Stromal cell of bone marrow (primary cell): ENCODE measurements at places on chromosomes 12 and 14.

DNA sequence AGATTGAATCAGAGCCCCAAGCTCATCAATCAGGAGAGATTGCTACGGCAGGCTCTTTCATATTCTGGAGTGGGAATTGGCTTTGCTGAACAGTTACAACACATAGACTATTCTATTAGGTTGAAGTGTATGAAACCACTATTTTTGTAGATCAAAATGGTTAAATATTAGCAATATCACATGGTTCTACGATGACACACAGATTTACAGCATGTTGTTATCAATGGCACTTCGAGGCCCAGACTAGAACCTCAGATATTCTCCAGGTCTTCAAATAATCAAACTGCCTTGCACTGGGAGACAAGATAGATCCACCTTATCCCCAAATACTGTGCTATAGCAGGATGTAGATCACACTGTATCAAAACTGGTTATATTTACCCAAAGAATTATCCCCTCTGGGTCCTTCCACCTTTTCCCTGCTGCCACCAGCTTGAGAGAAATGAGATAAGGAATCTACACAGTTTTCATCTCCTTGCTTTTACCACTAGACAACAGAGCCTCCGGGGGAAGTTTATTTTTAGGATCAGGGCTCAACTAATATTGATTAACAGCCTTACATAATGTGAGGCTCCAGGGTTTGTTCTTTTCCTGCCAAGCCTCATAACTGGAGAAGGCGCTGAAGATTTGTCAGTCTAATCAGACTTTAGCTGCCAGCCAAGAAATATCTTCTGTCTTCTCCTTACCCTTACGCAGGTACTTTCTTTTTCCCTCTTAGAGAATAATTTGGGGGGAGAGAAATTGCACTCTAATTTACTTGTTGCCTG, 507.1 kb downstream of the DIO2 start:
- no peak for DNase-seq

DNA sequence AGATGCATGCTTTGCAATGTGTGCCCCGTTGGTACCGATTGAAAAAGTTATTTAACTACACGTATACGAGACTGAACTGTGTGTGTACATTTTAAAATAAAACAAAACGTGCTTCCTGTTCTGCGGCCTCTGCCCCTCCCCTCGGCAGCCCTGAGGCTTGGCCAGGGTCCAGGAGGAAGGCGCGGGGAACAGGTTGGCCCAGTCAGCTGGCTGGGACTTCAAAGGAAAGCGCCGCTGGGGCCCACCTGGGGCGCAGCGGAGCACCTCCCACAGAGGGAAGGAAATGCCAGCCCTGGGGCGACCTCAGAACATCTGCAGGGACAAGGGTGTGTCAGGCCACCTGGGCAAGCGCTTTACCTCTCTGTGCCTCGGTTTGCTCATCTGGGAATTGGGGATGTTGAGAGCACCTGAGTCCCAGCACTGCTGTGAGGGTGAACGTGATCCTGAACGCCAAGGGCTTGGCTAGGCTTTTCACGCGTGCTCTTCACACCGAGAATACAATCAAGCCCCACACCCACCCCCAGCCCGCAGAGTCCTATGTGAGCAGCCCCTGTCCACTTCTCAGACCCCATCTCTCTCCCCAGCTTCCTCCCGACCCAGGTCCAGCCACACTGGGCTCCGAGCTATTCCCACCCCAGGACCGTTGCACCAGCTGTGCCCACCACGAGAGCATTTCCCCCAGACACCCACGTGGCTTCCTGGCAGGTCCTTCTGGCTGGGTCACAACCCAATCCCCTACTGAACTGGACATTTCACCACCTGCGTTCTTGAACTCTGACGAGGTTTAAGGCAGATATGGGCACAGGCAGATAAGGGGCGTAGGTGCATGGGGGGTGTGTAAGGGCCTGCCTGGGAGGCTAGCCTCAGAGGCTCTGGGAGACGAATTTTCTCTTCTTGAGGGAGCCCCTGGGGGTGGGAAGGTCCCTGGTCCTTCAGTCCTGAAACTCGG, 41.9 kb upstream of the NCOR2 start:
- no peak for DNase-seq

- peak; percentile 40 for DNase-seq
These were observed 1092.1 kb upstream of the TMEM132C start for GRCh38 chr12:127174881-127175280.

GRCh38 chr14:91674911-91675310, 57.0 kb downstream of the CATSPERB start:
- no peak for DNase-seq

DNA sequence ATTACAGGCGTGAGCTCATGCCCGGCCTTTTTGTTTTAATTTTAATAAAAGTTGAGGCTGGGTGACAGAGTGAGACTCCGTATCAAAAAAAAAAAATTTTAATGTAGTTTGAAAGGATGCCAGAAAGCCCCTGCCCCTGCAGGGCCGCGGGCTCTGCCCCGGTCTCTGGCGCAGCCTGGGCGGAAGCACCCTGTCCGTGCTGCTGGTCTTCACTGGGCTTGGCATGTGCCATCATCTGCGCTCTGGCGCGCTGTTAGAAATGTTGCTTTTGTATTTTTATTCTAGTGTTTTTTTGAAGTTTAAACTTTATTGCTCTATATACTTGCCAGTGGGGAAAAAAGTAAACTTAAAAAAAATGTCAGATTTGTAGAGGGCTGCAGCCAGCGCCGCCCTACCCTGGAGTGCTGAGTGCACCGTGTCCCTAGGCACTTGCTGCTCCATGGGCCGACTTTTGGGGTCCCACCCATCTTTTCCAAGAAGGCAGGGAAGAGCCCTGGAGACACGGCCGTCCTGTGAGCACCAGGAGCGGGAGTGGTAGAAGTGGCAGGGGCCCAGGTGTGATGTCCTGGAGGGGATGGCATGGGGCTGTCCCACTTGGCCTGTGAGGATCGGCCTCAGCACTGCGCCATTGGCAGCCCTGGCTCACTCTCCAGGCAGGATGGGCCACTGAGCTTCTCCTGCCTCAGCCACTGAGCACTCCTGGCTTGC, 4.0 kb downstream of the MTA1 start:
- no peak for DNase-seq

- DNase-seq = no peak
These were observed 27.7 kb downstream of the CEP170B start for GRCh38 chr14:104892531-104893434.

GRCh38 chr12:69639400-69640016, 28.8 kb upstream of the LRRC10 start:
- peak; percentile 48 for DNase-seq

DNA sequence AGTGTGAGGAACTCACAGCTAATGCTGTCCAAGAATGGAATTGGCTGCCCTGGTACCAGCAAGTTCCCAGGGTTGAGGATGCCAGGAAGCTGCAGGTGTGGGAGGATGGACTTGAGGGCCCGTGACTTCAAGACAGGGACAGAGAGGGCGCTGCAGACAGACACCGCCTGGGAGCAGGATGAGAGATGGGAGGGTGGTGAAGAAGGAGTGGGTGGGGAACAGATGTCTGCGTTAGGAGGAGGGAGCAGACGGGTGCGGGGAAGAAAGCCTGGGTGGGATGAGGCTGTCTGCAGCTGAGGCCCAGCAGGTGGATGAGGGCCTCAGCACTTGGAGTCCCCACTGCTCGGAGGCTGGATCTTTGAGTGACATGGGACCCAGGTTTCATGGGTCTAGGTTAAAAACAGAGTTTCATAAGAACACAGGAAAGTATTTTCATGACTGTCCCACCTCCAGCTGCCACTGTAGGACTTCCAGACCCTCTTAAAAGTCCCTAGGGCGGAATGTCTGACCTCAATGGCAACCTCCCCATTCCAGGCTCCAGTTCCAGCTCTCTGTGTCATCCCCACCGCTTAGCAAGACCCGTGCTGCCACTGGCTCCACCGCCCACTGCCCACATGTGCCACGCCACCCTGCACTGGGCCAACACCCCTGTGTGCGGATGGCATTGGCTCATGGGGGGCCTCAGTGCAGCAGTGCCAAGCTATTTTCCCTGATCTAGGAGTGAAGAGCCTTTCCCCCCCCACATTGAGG, 70.3 kb upstream of the SCN8A start:
- no peak for DNase-seq

GRCh38 chr14:82403987-82404386, 870.3 kb upstream of the SEL1L start:
- DNase-seq = no peak

DNA sequence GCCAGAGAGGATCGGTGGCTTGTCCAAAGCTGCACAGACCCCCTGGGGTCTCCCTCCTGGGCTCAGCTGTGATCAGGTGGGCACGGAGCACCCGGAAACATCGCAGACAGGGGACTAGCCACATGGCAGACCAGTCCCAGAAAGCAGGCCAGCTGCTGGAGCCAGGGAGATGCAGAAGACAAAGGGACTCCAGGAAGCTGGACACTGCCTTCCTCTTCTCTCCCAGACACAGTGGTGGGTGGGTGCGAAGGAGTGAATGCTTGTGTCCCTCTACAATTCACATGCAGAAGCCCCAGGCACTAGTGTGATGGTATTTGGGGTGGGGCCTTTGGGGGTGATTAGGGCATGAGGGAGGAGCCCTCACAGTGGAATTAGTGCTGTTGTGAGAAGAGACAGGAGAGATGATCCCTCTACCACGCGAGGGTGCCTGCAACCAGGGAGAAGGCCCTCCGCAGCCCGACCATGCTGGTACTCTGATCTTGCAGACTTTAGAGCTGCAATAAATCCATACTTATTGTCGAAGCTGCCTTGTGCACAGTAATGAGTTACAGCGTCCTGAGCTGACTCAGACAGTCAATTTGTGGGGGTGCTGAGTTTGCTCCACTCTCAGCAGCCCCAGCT, 95.2 kb downstream of the CALM1 start:
- DNase-seq = no peak

DNA sequence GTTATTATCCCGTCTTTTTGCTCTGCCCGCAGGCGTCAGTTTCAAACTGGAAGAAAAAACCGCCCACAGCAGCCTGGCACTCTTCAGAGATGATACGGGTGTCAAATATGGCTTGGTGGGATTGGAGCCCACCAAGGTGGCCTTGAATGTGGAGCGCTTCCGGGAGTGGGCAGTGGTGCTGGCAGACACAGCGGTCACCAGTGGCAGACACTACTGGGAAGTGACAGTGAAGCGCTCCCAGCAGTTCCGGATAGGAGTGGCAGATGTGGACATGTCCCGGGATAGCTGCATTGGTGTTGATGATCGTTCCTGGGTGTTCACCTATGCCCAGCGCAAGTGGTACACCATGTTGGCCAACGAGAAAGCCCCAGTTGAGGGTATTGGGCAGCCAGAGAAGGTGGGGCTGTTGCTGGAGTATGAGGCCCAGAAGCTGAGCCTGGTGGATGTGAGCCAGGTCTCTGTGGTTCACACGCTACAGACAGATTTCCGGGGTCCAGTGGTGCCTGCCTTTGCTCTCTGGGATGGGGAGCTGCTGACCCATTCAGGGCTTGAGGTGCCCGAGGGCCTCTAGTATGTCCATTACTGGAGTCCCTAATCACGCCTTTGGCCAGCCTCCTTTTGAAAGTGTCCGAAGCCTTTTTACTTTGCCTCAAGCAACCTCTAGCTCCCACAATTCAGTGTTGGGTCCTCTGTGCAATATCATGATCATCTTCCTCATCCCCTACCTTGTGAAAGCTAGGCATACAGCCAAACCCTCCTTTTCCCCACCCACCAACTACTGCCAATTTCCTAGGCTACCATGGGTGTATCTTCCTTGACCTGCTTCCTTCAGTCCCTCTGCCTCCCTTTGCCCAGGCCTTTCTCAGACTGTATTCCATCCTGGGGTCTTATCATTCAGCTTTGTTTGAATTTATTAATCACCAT, 891 bp downstream of the SPRYD4 start:
- DNase-seq = no peak

GRCh38 chr14:106613256-106613655, 1086.9 kb downstream of the TMEM121 start:
- DNase-seq = no peak

GRCh38 chr12:113070117-113070906, 13.8 kb downstream of the DTX1 start:
- DNase-seq = no peak

- no peak for DNase-seq
These were observed 213.3 kb downstream of the EPS8 start for GRCh38 chr12:15575671-15576541.

DNA sequence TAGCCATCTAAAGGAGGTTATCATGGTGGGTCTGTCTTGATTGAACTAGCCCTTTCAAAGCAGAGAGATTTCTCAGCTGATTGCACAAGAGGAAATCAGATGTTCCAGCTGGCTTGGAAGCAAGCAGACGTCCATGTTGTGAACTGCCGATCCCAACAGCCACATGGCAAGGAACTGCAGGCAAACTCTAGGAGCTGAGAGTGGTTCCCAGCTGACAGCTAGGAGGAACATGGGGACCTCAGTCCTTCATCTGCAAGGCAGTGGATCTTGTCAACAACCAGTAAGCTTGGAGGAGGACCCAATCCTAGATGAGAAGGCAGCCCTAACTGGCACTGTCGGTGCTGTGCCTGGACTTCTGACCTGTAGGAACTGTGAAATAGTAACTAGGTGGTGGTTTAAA, 7.7 kb downstream of the ACVR1B start:
- no peak for DNase-seq
